ENCODE measurements at places on chromosomes 11 and 22.
A peak's percentile ranks its signal among the peaks of the same experiment; 100 is the strongest.

GRCh38 chr22:32576553-32577253 is 102.1 kb downstream of the FBXO7 start:
- no peak for DNase-seq

DNA sequence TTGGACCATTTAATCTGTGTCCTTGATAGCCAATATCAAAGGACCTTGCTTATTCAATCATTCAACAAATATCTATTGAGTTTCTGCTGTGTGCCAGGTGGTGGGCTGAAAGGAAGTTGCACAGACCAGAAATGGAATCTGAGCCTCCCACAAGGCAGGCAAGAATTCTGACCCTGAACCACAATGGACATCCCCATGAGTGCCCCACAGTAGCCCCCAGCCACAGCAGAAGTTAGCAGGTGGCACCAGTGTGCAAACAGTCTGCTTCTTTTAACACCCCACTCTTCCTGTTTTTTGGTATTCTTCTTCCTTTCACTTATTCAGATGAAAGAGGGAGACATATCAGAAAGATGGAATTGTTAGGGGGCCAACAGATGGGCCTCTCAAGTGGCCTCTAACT is 12.2 kb upstream of the SERPING1 start:
- DNase-seq, result no peak

DNA sequence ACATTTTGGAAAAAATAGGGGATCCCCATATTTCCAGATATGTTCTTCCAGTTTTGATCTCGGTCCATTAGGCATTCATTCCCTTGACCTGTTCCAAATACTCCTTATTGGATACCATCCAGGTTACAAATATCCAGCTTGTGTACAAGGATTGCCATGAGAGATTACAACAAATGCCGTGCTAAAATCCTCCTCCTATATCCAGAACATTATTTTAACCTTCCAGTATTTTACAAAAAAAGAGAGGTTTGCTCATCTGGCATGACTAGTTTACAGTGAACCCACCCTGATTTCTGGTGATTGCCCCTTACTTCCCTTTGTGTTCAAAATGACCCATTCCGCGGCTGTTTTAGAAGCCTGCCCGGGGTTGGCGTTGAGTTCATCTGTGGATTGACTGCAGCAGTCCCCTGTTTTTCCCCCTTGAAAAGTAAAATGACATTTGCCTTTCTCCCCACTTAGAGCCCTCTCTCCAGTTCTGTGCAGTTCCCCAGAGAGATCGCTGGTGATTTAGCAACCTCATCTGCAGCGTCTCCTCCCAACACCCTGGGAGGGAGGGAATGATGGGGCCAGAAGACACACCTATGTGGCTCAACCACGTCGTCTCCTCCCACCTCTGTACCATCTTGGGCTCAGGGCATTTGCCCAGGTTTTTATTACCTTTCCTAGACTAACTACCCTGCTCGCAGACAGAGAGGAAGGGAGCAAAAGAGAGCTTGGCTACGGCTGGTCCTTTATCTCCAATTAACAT is 73.6 kb downstream of the DSCAML1 start:
- peak; percentile 48 for DNase-seq

DNA sequence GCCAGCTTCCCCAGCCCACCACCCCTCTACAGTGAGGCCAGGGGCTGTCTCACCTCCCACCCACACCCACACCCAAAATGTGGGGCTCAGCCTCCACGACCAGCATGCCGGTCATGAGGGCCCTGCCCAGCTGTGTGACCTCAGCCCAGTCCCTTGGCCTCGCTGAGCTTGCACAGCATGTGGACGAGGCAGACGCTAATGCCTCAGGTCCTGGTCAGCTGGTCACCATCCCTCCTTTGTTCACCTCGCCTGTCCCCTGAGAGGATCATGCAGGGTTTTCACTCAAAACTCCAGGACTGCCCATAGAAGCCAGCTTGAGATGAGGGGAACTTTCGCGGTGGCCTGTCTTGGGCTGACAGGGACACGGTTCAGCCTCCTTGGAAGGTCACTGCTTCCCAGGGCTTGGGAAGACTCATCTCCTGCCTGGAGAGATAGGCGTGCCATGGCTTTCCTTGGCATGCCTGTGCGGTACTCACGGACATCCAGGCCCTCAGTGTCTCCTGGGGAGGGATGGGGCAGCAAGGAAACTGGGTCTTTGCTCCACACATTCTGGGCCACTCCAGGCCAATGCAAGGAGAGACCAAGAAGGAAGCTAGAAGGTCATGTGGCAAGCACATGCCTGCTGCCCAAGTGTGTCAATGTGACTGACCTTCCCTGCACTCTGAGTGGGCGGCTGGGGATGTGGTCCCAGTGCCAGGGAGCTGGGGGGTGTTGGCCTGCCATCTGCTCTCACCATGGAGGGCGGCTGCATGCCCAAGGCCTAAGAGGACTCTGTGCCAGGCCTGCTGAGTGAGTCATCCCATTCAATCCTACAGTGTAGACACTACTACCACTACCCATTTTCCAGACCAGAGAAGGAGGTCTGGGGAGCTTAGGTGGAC is 3.2 kb upstream of the RTN4R start:
- no peak for DNase-seq

DNA sequence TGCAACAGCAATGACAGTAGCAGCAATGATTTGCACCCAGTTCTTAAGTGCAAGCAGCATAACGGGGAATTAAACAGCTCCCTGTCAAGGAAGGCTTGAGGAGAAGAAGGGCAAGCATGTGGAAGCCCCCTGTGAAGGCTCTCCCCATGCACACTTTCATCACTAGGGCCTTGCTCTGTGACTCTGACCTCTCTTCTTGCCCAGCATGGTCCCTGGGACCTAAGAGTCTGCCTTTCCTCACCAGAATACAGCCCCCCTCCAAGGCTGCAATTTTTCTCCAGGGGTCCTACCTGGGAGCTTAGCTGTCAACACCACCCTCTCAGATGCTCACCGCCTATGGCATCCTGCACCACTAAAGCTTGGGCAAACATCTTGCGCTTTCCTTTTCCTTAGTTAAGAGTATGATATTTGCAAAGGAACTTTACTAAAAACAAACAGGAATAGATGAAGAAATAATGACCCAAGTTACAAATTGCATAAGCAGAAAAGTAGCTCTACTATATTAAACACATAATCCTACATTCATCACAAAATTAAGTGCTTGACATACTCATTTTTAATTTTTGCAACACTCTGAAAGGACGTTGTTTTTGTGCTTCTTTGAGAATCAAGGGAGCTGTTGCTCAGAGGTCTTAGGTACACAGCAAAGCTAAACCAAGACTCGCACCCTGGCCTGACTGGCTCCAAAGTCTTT is 187.6 kb downstream of the ADAMTS15 start:
- no peak for DNase-seq

DNA sequence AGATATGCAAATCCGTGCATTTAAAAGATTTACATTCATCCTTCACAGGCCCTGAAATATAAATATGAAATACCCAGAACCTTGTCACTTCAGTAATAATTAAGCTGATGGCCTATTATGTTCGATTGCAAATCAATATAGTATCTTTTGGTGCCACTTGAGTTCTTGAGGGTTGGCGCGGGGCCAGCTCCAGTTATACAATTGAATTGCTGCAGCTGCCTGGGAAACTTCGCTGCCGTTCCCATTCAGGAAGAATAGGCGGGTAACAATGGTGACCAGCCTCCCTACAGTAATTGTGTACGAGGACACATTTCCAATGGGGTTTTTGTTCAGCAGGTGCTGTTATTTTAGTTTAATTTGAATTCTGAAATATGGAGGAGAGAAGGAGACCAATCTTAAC is 451.2 kb downstream of the INSC start:
- peak; percentile 74 for DNase-seq

- DNase-seq, result no peak
Observed at GRCh38 chr11:107859459-107860239, 1.1 kb upstream of the SLC35F2 start.

DNA sequence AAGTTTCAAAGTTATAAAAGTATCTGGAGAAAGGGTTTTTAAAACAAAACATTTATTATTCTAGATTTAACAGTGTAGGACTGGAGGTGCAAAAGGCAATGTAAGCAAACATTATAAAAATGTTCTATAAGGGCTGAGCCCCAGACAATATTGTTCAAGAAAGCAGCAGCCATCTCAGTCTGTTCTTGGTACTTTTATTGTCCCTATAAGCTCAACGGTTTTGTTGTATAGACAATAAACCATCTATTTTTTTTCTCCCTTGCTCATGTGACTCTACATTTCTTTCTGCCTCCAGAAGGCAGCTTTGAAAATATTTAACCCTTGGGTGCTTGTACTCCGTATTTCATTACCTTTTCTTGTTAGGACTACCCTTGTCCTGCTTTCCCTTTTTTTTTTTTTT is 25.2 kb upstream of the NXPE2 start:
- DNase-seq, result no peak

DNA sequence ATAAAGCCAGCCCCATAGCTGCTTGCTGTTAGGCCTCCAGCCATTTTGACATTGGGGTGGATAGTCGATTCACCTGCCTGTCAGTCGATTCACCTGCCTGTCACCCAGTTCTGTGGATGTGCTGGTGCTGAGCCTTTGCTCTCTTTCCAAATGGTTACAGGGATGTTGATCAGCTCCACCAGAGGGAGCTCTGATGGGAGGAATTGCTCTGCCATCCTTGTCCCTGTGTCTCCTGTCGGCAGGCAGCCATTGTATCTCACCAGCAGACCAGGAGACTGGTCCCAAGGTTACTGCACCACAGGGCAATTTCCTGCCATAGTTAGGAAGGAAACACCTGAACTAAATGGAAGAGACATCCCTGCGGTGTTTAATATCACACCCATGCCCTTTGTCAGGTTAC is 6.1 kb downstream of the MPEG1 start:
- no peak for DNase-seq

GRCh38 chr11:92269021-92269420 is 44.4 kb downstream of the FAT3 start:
- DNase-seq, result no peak

DNA sequence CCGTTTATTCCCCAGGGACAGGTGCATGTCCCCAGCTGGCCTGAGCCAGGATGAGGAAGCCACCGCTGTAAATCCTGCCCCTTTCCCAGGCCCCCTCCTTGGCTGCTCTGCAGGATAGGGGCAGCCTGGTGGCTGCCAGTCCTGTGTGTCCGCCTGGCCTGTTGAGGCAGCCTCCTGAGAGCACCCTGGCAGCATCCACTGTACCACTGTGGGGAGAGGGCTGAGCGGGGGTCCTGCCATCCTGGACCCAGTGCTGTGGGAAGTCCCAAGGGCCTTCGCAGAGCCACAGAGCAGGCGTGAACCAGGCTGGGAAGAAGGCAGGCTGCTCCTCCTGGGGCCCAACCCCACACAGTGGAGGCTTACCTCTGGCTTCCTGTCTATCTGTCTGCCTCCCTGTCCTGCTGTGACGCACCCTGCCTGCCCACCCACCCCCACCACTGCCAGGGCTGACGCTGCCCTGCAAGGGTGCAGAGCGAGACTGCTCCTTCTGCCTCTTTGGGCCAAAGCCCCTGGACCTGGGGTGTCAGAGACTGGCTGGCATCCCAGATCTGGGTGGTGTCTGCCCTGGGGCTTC is 8.4 kb downstream of the KCTD17 start:
- DNase-seq, result no peak

GRCh38 chr11:62124186-62125113 is 639 bp downstream of the INCENP start:
- DNase-seq, result no peak

- DNase-seq, result no peak
Observed at GRCh38 chr11:72932132-72932570, 117.9 kb downstream of the ATG16L2 start.

GRCh38 chr11:19552656-19553260 is 159.9 kb upstream of the NAV2 start:
- DNase-seq, result no peak

GRCh38 chr11:38060920-38061319 is 1462.9 kb upstream of the RAG2 start:
- DNase-seq, result no peak

DNA sequence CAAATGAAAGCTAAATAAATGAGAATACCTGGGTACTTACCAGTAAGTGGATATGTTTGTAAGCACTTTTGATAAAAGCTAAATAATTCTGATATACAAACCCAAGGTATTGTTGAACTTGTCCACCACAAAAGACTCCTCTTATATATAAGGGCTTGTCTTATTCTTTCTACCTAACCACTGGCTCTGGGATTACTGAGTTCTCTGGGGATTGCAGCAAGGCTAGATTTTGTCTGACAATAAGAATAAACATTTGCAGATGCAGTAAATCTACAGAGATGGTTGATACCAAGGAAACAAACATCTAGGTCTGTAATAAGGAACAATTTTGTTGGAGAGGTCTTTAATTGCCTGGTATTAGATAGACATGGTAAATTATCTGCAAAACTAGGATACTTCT is at the start of gene OR51A4:
TSS of gene OR51A4 (minus strand) at position 101 of the 400 bp plus-strand sequence. CDS start 505 bp downstream, outside the sequence.
- no peak for DNase-seq

DNA sequence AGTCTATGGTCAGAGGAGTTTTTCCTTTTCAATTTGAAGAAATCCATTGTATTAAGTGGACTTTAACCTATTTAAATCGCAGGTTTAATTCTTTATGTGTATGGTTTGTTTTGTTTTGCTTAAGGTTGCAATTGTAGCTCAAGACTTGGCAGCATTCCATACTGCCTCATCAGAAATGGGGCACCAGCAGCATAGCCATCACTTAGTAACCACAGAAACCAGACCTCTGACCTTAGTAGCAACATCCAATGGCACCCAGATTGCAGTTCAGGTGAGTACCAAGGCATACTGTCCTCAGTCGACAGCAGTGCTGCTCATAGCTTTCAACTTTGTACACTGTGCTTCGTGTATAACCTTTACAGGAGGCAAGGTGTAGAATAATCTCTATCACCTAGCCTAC is 48.4 kb upstream of the WEE1 start:
- no peak for DNase-seq

DNA sequence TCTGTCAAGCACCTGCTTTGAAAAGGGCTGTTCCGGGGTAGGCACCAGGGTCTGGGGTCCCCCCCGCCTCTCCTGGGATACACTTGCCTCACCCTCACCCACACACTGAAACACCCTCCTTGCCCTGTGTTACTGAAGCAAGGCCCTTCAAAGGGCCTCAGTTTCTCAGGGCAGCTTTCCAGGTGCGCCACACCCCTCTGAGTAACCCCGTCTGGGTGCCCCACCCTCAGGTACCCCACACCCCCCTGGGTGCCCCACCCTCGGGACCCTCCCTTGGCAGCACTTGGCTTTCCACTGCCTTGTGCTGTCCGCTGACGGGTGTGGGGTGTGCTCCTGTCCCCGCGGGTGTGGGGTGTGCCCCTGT is 413.6 kb downstream of the TBC1D22A start:
- DNase-seq, result no peak

GRCh38 chr11:15993345-15993744 is 363.0 kb downstream of the SOX6 start:
- no peak for DNase-seq

DNA sequence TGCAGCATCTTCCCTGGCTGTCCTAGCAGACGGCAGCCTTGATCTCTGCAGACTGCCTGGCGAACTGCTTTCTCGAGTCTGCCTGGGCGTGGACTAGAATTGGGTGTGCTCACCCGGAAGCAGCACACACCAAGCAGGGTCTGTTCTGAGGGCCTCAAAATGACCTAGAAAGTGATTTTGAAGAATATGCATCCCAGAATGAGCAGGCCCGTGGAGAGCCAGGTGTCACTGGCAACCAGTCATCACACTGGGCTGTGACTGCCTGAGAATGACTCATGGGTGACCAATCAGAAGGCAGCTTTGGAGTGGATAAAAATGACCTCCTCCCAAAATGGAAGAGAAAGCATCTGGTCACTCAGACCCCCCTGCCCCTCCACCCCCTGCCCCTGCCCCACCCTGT is 114.9 kb upstream of the NECTIN1 start:
- DNase-seq, result no peak

Measured in NCI-H1436 treated with DMSO at 0.1 percent for 48 hours (cell line).